Stimulated activated CD4-positive, alpha-beta T cell treated with anti-CD3 and anti-CD28 coated beads, Interleukin-12 subunit alpha, Interleukin-12 subunit beta, amount 100 ng/mL, for 48 hours (primary cell): ENCODE measurements at places on chromosomes 2 and 18.

- no peak for DNase-seq
Observed at GRCh38 chr2:185785851-185786473, 47.4 kb downstream of the FSIP2 start.

- DNase-seq, result no peak
Observed at GRCh38 chr2:201900362-201900761, 94.0 kb downstream of the CDK15 start.

- no peak for DNase-seq
Observed at GRCh38 chr2:237765875-237766274, 32.7 kb upstream of the RBM44 start.

GRCh38 chr18:61719671-61720070 lies 173.1 kb downstream of the RNF152 start:
- DNase-seq, result no peak

DNA sequence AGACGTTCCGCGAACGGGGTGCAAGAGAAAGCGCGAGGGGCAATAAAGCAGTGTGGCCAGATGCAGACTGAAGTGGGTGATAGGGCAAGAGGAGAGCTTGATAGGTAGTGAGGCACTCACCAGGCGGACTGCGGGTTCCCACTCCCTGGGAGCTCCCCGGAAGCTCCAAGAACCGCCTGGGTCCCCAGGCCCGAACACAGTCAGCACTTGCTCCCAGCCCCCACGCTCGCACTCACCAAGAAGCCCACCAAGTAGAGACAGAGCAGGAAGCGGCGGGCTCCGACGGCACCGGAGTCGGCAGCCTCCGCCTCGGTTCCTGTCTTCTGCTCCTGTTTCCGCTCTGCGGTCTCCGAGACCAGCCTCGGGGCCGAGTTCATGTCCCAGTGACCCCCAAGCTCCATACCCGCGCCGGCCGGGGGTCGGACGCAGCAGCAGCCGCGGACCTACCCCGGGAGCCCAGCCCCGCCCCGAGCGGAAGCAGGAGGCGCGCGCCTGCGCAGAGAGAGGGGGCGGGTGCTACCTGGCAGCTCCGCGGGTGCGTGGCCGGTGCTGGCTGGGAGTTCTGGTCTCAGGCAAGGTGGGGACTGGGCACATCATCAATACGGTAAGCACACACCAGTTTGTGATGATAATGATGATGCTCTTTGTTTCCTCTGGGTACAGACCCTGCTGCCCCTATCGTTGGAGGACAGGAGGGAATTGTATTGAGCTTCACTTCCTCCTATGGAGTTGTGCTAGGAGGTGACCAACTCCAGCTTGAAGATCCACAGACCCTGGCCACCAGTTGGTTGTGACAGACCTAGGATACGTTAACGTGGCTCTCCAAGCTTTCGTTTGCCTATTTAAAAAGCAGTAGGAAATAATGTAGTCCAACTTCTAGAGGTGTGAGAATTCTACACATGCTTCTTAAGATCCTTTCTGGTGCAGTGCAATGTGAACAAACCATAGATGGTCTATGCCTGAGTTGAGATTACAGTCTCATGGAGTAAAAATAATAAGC lies 25.1 kb upstream of the TMEM182 start:
- peak; percentile 82 for DNase-seq

DNA sequence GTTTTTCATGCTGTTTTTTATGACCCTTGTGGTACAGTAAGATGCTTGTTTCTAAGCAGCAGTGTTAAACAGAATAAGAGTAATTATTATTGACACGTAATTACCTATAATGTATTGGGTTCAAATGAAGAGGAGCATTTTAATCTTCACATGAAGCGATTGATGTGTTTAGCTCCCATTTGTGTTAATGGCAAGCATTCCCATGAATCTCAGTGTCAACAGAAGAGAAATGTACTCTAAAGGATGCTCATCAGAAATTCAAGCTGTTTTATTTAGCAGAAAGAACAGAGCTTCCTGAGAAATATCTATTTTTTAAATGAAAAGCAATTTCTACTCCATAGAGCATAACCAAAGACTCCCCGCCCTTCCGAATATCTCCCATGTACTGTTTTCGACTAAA lies 341.3 kb upstream of the LINC00305 start:
- no peak for DNase-seq
